ENCODE measurements at places on chromosomes 1 and 21.

GRCh38 chr1:111372336-111372965, 55.1 kb downstream of the OVGP1 start:
- DNase-seq, result no peak

GRCh38 chr1:50774759-50775351, 185.2 kb downstream of the FAF1 start:
- peak; percentile 78 for DNase-seq

DNA sequence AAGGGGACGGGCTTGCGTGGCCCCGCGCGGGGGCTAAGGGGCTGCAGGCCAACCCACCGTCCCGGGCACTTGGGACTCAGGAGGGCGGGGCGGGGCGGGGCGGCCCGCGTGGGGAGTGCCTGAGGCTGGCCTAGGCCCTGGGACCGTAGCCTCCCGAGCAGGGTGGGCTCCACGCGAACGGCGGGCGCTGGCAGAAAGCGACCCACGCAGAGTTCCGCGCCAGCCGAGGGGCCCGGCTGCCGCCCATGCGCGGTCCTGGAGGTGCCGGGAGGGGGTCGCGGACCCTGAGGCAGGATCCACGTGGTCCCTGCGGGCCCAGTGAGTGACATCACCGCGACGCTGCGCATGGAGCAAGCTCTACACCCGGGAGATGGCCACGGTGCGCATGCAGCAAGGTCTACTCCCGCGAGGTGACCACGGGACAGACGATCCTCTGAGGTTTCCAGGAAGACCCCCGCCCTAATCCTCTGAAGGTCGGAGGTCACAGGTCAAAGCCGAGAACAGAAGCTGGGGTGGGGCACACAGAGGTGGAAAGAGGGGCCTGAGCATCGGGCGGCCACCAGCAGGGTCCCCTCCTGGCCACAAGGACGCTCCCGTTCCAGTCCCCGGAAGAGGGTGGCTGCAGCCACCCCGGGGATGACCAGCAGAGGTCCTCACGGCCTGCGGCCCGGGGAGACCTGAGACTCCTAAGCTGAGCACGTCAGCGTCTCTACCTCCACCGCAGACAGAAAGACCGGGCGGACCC, 13.5 kb upstream of the SLC19A1 start:
- no peak for DNase-seq

DNA sequence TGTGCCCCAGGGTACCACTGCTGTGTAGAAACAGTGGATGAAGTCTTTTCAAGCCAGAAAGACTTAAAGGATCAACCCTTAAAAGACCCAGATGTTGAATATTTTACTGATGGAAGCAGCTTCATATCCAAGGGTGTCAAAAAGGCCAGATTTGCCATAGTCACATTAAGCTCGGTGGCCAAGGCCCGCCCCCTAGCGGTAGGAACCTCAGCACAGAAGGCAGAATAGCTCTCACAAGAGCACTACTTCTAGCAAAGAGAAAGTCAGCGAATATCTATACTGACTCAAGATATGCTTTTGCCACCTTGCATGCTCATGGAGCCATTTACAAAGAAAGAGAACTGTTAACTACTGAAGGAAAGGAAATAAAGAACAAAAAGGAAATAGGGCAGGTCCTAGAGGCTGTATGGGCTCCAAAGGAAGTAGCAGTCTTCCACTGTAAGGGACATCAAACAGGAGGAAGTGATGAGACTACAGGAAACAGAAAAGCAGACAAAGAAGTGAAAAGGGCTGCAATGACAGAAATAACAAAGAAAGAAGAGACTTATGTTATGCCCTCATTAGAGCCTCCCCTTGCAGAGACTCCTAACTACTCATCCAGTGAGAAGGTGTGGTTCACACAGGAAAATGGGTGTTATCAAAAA, 90.5 kb downstream of the LIPI start:
- DNase-seq, result peak; percentile 71

DNA sequence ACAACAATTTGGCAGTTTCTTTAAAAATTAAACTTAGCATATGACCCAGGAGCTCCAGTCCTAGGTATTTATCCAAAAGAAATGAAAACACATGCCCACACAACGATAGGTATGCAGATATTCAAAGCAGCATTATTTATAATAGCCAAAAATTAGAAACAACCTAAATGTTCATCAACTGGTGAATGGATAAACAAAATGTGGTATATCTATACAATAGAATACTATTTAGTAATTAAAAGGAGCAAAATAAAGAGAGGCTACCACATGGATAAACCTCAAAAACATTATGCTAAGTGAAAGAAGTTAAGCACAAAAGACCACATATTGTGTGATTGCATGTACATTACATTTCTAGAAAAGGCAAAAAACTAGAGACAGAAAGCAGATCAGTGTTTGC, 51.3 kb downstream of the ROR1 start:
- DNase-seq, result no peak

- peak; percentile 82 for DNase-seq
These were observed 53.5 kb upstream of the CNTN2 start for GRCh38 chr1:204989266-204990058.

- no peak for DNase-seq
These were observed 4.2 kb downstream of the LY9 start for GRCh38 chr1:160800142-160800541.

DNA sequence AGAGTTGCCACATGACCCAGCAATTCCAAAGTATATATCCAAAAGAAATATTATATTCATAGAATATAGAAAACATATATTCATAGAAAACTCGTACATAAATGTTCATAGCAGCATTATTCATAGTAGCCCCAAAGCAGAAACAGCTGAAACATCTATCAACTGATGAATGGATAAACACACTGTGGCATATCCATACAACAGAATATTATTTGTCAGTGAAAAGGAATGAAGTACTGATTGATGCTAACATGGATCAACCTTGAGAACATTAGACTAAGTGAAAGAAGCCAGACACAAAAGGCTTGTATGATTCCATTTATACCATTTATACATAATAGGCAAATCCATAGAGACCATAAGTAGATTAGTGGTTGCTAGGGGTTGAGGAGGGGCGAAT, 21.7 kb upstream of the MACF1 start:
- no peak for DNase-seq

All from NAMALWA (cell line).